ENCODE measurements at places on chromosomes 5 and 9.

DNA sequence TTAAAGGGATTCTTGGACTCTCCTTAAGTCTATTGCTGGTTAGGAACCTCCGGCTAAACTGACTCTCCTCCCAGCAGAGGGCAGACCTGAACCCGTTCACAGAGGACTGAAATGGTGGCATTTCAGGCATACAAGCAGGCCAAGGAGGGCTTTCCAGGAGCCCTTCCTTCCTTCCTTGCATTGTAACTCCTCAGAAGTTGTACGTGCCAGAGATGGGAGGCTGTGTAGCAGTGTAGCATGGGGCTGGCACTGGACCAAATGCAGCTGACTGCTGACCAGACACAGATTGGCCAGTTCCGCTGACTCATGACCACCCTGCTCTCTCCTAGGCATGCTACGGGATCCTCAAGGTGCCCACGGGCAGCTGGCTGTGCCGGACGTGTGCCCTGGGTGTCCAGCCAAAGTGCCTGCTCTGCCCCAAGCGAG is 36.4 kb downstream of the JADE2 start:
- no peak for DNase-seq

GRCh38 chr5:57445705-57446037 is 36.9 kb downstream of the ACTBL2 start:
- no peak for DNase-seq

- peak; percentile 53 for DNase-seq
Observed at GRCh38 chr5:95901676-95902627, 59.7 kb downstream of the ELL2 start.

DNA sequence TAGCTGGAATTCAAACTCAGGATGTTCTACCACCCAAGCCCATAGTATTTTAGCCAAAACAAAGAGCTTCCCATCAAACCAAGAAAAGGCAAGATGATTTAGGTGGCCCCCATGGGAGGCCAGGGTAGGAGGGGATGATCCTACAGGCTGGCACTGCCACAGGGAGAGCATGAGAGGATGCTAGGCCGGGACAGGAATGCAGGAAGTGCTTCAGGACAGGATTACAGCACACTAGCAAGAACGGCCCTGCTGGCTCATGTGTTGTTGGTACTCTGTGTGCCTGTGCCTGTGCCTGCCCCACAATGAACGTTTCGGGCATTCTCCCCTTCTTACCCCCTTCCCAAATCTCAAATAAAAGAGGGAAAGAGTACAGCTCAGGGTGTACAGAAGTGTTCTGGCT is 110.7 kb upstream of the TRIM32 start:
- no peak for DNase-seq

GRCh38 chr9:22529426-22530199 is 83.0 kb downstream of the DMRTA1 start:
- DNase-seq, result no peak

GRCh38 chr9:6920041-6920440 is 162.3 kb downstream of the KDM4C start:
- no peak for DNase-seq

DNA sequence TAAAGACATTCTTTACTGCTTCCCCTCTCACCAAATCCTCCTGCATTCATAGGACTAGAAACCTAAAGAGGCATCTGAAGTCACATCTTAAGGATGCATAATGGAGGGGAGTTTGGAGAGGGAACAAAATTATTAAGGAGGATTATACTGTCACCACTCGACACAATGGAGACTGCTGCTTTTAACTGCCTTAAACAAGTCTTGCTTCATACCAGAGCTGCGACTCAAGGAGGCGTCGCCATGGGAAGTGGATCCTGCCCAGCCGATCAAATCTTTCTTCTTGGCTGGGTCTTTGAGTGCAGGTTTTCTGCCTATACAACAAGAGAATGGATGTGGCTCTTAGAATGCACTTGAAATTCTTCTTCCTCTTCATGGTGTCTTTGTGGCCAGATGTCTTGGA is 66.7 kb upstream of the FOXE1 start:
- no peak for DNase-seq

GRCh38 chr5:82046276-82046647 is 74.4 kb downstream of the ATG10 start:
- no peak for DNase-seq

- DNase-seq, result no peak
Observed at GRCh38 chr9:129714511-129715061, 38.3 kb downstream of the PTGES start.

All from activated CD4-positive, alpha-beta T cell treated with anti-CD3 and anti-CD28 coated beads, Interleukin-2, amount 10 ng/mL, durations not matched to agents 24 days and 14 days (primary cell).